Pons (tissue), 1 donor: ENCODE measurements at places on chromosomes 2 and 18.

- no peak for DNase-seq
These were observed 426.4 kb downstream of the MBD2 start for GRCh38 chr18:53797998-53798495.

- DNase-seq: no peak
These were observed 685.6 kb upstream of the SALL3 start for GRCh38 chr18:78293940-78294541.

DNA sequence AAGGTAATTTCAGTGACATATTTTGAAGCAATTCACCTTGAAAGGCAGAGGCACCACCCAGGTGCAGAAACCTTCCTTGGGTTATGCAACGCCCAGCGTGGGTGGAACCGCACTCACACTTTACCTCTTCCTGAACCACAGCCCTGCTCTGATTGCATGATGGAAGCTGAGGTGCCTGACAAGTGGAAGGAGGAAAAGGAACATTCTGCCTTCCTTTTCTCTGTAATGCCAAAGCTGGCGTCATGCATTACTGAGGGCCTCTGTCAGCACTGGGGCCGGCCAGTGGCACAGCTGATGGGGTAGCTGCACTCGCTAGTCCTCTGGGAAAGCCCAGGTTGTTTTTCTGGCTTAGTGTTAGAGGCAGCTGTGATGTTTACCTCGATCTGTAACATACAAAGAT, 266.5 kb downstream of the NEDD4L start:
- DNase-seq: no peak

DNA sequence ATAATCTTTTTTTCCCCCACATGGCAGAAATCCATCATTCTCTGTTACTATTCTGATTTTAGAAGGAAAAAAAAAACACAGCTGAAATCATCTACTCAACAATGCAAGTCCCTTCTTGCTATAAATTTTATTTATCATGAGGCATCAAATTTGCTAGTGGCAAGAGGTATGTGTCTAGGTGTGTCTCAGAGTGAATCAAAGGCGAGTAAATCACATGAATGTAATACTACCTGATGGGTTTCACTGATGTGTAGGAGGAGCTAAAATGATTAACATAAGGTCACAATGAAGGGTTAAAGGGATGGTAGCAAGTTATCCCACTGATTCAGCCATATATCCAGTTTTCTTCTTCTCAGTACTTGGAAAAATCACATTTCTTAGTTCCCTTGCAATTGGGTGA, 24.5 kb upstream of the PELI1 start:
- DNase-seq: no peak

DNA sequence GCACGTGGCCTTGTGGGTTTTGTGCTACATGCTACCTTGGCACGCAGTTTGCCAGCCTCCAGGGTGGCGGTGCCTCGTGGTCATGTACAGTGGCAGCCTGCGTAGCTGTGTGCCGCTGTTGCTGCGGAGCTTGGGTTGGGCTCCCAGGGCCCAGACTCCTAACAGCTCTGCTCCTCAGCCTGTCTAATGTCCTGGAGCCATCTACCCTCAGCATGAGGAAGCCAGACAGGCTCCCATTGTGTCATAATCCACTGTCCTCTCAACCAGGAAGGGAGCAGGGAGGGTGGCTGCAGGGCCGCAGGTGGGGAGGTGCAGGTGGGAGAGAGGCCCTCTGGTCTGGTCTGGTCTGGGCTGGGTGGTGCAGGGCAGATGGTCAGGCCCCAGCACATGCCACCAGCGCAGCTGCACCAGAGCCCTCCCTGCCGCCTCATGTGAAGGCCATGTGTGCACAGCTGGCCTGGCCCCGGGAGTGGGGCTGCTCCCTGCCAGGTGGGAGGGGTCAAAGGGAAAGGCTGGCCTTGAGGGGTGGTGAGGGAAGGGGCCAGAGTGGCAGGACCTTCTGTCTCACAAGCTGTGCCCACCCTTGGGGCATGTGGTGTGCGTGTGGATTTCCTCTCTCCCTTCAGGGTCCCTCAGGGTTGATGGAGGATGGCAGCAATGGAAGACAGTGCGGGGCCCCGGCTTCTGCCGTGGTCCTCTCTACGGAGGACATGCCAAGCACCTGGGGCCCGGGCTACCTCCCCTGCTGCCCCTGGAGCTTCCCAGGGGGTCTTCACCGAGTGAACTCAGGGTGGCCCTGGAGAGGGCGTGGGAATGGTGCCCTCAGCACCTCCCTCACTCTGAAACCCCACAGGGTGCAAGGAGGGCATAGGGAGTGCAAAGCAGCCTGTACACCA, 4.8 kb downstream of the ATOH8 start:
- DNase-seq: no peak

DNA sequence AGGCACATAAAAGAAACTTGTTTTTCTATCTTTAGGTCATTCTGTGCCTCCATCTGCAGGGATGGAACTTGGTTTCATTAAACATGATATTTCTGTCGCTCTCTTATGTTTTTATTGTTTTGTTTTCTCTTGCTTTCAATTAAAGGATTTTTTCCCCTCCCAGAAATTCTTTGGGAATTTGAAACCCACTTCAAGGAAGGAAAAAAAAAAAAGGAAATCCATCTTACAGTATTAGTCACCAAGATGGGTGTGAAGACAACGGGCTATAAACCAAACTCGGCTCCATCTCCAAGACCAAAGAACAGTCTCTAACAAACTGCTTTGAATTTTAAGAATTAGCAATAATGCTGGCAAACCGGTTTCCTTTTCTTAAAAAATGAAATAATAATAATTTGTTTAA, 244.1 kb downstream of the BCL11A start:
- no peak for DNase-seq

DNA sequence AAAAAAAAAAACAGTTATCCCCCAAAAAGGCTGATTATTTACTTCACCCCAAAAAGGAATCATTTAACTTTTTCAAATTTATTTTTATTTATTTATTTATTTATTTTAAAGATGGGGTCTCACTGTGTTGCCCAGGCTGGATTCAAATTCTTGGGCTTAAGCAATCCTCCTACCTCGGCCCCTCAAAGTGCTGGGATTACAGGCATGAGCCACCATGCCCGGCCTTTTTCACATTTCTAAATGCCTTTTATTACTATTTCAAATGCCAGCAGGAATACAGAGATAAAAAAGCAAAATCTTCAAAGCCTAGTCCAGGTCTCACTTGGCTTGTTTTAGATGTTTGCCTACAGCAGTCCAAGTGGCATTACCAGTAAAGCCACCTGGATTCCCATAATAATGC, 239.1 kb downstream of the ALPK2 start:
- DNase-seq: no peak

- peak; percentile 97 for DNase-seq
These were observed 50.9 kb downstream of the HS1BP3 start for GRCh38 chr2:20599861-20600461.

- DNase-seq: no peak
These were observed 334.0 kb upstream of the MEX3C start for GRCh38 chr18:51531501-51531900.

GRCh38 chr2:145360129-145360790, 840.3 kb upstream of the ZEB2 start:
- DNase-seq: no peak

DNA sequence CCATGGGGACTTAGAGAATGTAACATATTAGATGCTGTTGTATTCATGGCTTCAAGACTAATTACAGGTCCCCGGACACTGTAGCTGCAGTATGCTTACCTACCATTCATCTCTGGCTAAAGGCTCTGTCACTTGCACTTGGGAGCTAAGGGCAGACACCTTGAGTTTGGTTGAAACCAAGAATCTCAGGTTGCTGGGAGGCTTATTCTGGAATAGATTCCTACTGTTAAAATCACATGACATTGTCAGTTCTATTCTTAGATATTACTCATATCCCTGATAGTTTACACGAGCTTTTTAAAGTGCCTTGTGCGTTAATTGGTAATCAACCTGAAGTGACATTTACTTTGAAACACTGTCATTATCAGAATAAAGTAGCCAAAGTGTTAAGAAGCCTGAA, 73.0 kb upstream of the EPB41L5 start:
- DNase-seq: no peak

DNA sequence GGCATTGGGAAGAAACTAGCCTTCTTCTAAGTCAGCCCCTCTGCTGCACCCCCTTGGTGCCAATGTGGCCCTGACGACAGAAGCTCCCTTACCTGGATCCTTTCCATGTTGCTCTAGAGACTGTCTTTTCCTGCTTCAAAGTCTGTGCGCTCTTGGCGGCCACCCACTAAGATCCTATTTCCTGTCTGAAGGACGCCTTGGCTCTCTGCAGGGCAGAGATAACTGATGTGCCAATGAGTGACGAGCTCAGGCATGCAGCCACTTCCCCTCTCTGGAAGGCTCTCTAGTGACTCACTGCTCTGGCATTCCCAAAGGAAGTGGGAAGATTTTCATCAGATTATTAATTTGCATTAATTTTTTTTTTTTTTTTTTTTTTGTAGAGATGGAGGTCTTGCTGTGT, 273.5 kb downstream of the CDH20 start:
- no peak for DNase-seq

DNA sequence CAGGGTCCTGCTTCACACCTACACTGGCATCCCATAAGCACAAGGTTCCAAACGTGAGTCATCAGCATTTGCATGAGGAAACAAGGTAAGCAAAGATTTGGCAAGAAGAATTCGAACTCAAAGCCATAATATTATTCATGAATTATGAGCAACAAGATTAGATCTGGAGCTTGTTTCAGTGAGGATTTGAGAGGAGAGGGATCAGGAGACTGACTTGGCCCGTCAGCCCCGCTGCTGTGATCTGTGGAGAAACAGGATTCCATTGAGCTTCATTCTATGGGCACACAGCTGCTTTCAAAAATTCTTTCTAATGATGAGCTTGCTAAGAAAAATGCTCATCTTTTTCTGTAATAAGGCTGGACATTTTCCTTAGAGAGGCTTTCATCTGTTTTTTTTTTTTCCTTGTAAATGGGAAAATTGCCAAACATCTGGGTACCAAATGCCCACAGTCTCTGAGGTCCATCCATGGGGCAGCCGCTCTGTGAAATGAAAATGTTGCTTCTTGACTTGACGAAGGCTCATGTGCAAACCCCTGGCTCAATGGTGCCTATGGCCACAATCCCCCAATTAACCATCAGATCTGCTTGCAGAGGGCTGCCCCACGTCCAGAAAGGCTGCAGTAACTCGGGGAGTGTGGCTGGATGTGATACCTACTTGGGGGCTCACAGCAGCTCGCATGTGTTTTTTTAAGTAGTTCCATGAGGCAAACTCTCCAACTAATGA, 179.3 kb downstream of the TMEM18 start:
- DNase-seq: no peak
